ENCODE measurements at places on chromosomes 12 and 14. TPM values are rescaled to one million over a fixed set of nuclear protein-coding genes. Genes with fewer than 3 reads are reported as not detected.

GRCh38 chr12:48940181-48940580, 14.9 kb upstream of the FKBP11 start:
- no peak for DNase-seq

GRCh38 chr14:94379291-94380224, 8.8 kb downstream of the SERPINA1 start:
- DNase-seq: no peak

DNA sequence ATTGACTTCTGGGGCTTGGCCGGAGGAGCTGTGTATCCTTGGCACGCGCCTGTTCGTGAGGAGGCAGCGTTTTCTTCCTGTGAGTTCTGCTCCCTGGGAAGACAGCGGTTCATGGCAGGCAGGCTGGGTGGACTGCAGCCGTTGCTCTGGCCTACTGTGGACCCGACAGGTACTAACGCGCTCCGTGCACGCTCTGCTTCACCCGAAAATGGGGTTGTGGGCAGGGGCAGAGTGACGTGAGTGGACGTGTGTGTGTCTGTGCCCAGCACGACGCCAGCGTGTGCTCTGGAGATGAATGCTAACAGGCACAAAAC, 179.1 kb downstream of the KIF26A start:
- DNase-seq: no peak

IQSEC3 gene
- 2.3 TPM for total RNA-seq

PPM1H gene
- 8.3 TPM for total RNA-seq

Measured in Right ventricle myocardium inferior (tissue), 1 donor.